ENCODE measurements at places on chromosomes 16 and 17.

DNA sequence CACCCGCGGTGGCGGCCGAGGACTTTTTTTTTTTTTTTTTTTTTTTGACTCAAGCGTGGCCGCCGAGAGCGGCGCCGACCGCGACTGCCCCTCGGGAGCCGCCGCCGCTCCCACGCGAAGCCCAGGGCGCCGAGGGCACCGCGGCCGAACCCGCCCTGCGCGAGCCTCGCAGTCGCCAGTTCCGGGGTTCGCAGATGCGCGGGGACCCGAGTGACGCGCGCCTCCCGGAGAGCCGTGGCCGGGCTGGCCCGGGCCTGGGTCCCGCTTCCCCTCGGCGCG lies 1.1 kb downstream of the METRNL start:
- no peak for DNase-seq

DNA sequence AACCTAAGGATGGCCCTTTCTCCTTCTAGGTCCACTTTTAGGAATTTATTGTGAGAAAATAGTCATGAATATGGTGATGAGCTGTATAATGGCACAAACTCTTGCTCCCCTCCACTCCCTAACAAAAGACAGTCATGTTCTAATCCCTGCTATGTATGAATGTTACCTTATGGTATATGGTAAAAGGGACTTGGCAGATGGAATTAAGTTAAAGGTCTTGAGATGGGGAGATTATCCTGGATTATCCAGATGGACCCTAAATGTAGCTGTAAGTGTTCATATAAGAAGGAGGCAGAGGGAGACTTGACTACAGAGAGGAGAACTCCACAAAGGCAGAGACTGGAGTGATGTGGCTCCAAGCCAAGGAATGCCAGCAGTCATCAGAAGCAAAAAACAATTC lies 296.1 kb downstream of the SOX9 start:
- DNase-seq = no peak

DNA sequence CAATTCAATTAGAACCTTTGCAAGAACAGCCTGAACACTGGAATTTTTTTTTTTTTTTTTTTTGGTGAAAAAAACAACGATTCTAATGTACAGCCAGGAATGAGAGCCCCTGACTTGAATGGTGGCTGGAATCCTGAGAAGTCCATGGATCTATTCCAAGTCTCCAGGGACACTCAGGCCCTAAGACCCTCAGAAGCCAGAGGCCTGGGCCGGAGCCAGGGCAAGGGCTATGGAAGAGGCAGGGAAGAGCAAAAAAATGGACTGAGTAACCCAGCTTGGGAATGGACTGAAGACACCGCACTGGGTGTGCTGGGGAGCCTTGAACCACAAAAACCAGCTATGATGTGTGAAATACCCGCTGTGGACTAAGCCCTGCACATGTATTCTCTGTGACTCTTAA lies 60.3 kb upstream of the LHX1 start:
- no peak for DNase-seq

DNA sequence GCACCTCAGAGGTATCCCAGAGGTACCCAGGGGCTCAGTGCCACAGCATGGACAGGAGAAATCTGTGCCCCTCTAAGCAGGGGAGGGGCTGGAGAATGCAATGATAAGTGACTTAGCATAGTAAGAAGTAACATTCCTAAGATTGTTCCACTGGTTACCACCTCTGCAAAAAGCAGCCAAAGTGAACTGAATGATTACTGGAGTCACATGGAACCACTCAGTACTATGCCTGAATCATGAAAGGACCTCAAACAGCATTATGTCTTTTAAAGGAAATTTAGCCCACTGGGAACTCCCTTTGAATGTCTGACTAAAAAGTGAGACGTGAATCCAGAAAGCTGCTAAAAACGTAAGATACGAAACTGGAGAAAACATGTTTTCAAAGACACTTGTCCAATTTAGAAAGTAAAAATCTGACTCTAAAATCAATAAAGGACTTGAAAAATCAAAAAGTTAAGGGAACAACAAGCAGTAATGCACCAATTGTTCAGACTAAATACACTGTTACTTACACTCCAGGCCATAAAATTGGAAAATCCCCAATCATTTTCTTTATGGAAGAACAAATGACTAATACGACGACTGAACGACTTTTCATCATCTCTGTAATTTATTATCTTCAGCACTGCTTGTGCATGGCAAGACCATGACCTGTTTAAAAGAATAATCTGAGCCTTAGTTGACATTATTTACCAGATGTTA lies 38.6 kb downstream of the LITAFD start:
- no peak for DNase-seq

- no peak for DNase-seq
Measured at GRCh38 chr17:28904800-28905199, 1.9 kb upstream of the DHRS13 start.

- no peak for DNase-seq
Measured at GRCh38 chr17:2801841-2802240, 5.6 kb downstream of the RAP1GAP2 start.

DNA sequence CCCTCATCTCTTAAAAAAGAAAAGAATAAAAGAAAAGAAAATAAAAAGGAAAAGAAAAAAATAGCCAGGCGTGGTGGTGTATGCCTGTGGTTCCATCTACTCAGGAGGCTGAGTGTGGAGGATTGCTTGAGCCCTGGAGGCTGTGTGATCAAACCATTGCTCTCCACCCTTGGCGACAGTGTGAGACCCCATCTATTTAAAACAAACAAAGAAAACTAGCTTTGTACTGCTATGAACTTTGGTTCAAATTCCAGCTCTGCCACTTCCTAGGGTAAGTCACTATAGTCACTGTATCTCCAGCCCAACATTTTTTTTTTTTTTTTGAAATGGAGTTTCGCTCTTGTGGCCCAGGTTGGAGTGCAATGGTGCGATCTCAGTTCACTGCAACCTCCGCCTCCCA lies 4.2 kb downstream of the CTF1 start:
- no peak for DNase-seq

- no peak for DNase-seq
Measured at GRCh38 chr17:40511667-40512220, 10.3 kb upstream of the TNS4 start.
